ENCODE measurements at places on chromosomes 4 and X.
A peak's percentile ranks its signal among the peaks of the same experiment; 100 is the strongest.

- DNase-seq, result no peak
Observed at GRCh38 chr4:173573286-173573685, 43.3 kb upstream of the HAND2 start.

DNA sequence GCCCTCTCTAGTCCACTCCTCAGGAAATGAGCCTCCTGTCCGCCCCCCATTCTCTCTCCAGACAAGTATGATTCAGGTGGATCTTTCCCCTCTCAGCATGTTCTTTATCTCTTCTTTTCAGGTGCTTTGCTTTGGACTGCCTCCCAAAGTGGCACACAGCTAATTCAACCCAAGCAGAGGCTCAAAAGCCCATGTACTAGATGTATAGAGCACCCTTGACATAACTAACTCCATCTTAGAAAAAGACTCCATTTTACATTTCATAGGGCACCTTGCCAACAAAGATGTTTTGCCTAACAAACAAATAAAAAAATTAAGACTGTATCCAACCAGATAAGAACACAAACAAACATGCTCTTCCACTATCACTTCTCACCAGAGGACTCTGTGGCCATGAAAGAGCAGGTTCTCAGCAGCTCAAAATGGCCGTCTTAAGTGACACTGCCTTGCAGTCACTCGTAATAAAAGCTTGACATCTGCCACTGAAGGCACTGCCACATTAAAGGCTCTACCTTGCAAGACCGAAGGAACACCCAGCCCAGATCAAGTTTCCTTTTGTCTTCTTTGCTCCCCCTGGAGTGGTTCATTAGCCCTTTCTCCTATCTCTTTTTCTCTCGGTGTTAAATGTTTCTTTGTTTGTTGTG is 84.9 kb upstream of the TAB3 start:
- DNase-seq, result no peak

- no peak for DNase-seq
Observed at GRCh38 chr4:150828159-150828558, 186.9 kb downstream of the LRBA start.

DNA sequence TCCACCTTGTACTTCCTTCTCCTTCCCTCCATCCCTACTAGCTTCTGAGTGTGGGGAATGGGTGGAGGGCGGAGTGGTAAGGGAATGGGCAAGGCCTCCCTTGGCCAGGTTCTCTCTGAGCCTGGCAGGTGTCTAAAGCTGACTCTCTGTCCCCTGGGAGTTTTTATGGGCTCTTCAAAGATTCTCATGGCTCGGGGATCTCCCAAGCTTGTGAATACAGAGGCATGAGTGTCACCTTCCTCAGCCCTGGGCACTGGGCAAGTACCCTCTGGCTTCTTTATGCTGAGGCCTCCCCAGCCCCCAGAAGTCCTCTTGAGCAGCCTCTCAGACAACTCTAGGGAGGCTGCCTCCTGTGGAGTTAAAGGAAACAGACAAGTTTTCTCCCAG is 32.5 kb upstream of the DDX3X start:
- no peak for DNase-seq

- DNase-seq, result peak; percentile 57
Observed at GRCh38 chr4:146095091-146095690, 80.3 kb upstream of the LSM6 start.

- DNase-seq, result no peak
Observed at GRCh38 chrX:133335027-133335426, 80.3 kb downstream of the GPC4 start.

DNA sequence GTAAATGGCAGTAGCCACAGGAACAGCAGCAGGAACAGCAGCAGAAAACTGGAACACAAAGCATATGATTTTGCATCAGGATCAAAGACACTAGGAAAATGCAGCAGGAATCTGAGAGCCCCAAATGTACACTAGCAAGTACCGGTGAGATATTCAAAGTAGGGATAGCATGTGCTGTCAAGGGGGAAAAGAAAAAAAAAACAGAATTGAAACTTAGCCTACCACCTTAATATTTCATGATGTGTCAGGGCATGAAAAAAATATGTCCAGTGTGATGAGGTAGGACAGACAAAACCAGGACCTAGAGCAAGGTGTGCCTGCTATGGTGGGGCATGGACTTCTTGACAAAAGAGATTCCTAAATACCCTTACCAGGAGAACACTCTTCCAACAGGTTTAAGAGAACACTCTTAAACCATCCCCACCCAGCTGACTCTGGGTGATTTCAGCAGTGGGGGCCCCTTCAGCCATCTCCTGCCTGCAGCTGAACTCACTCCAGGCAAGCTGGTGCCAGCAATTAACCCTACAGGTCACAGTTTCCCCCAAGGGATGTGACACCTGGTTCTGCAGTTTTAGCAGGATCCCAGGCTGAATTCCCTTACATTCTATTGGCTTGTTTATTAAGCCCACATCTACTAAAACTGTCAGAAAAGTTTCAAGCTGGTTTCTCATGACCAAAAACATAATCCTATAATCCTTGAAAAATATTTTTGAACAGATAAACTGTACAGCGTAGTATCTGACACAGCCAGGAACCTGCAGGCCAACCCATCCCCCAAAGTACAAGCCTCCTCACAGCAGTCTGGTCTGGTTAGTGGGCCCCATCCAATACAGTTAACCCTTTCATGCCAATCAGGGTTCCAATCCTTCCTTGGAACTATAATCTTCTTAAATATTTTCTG is 62.9 kb upstream of the FMR1 start:
- no peak for DNase-seq

GRCh38 chrX:30060718-30061117 is 154.6 kb upstream of the MAGEB2 start:
- no peak for DNase-seq

- no peak for DNase-seq
Observed at GRCh38 chr4:90174621-90175023, 47.4 kb downstream of the CCSER1 start.

GRCh38 chr4:90025248-90025647 is 101.9 kb upstream of the CCSER1 start:
- DNase-seq, result no peak

DNA sequence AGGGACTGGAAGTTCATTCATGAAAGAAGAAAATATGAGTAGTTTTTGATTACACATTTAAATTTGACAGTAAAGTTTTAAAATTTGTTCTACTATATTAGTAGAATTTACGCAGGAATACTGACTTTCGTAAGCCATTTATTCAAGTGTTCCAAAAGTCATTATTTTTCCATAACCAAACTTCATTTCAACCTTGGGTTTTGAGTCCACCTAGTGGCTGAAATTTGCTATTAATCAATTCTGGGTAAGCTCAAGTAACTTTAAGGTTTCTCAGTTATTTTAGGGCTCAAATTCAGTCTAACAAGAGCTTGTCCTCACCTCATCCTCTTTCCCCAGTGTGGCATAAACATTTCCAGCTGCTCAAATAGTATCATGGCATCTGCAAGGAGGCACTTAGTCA is 175.4 kb downstream of the SH3BGRL start:
- no peak for DNase-seq

GRCh38 chr4:188660796-188661195 is 521.6 kb downstream of the TRIML1 start:
- no peak for DNase-seq

GRCh38 chr4:81905971-81906370 is 434.3 kb upstream of the RASGEF1B start:
- DNase-seq, result no peak

DNA sequence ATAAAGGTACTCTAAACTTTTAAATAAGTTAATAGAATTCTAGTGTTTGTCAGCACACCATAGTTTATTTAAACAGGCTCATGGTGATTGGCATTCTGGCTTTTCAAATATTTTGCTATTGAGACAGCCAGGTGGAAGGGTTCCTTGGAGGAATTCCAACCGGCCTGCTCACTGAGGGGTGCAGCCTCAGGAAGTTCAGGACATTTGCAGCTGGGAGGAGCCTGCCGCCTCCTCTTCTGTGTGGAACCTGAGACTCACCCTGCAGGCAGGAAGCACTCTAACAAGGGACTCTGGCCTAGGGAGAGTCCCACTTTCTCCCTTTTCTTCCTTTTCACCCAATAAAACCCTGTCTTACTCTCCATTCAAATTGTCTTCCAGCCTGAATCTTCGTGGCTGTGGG is 1328.0 kb downstream of the FSTL5 start:
- DNase-seq, result no peak

DNA sequence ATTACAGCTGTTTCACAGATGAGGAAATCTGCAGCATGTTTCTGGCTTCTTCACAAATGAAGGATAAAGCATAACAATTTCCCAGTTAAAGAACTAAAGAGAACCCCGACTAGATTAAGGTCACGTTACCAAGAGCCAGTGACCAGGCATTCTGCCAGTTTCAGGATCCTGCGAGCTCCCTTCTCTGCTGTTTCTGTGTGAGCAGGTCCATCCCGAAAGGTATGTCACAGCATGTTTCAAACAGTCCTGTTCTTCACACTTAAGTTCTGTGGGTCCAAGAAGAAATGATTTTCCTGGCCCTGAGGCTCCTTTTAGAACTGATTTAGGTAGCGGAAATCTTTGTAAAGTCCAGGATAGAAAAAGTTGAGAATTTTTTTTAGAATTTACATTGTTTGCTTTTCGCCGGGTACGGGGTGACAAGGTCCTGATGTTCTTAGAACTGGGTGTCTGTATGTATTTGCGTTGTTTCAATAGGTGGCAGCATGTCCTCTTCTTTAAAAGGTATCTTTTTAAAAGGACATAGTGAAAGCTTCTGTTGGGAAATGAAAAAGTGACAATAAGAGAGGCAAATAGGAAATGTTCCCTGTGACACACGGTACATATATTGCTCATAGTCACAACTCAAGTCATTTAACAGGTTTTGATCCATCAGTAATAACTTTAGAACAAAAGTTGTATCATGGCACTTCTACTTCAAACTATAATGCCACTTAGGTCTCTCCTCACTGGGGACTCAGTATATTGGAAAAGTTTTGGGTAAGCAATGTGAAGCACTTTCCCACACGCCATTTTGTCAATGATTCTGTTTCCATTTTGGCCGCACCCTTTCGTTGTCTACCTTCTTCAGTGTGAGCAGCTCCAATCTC is 18.4 kb downstream of the IL21 start:
- peak; percentile 11 for DNase-seq

DNA sequence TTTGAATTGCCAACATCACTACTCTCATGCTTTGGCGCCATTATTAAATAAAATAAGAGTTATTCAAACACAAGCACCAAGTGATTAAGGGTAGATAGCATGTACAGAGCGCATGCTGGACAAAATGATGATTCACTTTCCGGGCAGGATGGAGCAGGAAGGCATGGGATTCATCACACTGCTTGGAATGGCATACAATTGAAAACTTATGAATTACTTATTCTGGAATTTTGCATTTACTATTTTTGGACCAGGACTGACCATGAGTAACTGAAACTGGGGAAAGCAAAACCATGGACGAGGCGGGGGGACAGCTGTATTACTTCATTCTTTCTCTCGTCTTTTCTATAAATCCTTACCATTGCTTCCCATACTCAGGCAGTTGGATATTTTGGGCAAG is 28.5 kb upstream of the FGF5 start:
- DNase-seq, result peak; percentile 81

DNA sequence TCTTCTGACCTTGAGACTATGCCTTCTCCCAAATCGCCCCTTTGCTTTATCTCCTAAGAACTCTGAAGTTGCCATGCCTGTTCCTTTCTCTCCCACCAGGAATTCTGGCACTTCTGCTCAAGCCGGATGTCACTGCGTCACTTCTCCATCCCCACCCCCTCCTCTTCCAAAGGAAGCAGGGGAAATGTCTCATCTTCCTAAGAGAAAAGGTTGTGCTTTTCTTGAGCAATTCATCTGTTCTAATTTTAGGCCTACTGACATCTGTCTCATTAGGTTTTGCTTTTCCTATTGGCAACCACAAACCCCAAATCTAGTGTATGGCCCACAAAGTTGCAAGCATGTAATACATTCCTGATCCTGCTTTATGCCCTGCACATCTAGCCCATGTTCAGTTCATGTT is 163.1 kb upstream of the PLAC1 start:
- DNase-seq, result no peak

DNA sequence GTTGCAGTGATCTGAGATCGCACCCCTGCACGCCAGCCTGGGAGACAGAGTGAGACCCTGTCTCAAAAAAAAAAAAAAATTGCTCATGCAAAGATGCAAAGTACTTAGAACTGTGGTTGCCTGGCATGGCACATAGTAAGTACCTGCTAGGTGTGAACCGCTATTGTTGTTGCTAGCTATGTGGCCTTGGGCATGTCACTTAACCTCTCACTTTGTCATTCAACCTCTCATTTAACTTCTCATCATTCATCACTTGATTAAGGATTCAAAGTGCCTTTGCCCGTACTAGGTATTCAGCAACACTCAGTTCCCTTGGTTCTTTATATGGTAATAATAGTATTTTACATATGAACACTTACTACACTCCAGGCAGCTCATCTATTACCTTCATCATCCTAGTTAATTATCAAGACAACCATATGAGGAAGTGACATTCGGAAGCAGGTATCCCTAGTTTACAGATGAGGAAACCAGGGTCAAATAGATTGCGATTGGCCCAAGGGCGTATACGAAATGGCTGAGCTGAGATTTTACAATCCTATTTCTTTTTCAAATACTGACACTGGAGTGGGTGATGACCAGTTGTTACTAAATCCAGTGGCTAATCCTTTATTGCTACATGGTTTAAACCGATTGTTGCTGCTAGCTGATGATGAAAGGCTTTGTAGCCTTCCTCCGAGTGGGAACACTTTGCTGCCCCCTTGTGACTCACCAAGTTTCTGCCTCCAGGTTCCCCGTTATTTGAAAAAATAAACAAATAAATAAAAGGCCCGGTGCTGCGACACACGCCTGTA is 28.8 kb upstream of the SOWAHD start:
- peak; percentile 6 for DNase-seq

- no peak for DNase-seq
Observed at GRCh38 chr4:148245015-148245414, 197.2 kb downstream of the NR3C2 start.

DNA sequence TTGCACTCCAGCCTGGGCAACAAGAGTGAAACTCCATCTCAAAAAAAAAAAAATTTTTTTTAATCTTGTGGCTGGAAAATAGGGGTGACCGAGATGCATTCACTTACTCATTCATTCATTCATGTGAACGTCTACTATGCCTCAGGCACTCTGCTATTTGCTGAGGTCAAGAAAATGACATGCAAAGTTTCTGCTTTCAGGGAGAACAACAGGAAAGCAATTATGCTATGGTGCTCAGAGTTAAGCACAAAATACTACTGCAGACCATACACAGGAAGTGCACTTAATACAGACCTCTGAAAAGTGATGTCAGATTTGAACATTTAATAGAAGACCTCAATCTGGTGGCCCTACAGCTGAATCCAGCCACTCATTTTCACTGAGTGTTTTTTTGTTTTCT is 59.6 kb upstream of the DUSP21 start:
- no peak for DNase-seq

GRCh38 chr4:83170952-83171399 is 56.4 kb upstream of the PLAC8 start:
- no peak for DNase-seq

DNA sequence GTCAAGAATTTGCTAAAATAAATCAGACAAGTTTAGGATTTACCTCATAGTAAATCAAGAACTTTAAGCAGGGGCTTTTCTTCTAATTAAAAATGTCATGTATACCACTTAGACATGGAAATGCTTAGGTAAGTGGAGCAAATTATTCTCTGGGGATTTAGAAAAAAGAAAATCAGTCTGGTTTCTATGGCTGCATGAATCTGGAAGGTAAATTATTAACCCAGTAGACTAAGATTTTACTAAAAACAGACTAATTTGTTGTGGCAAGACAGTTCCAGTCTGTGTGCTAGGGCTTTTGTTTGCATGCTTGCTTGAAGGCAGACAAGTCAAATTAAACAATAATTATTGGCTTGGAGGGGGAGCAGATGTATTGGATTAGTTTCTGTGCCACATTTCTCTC is 140.6 kb downstream of the TBL1X start:
- DNase-seq, result no peak

Measured in amniotic stem cell (primary cell).